ENCODE measurements at places on chromosomes 2 and 18.

DNA sequence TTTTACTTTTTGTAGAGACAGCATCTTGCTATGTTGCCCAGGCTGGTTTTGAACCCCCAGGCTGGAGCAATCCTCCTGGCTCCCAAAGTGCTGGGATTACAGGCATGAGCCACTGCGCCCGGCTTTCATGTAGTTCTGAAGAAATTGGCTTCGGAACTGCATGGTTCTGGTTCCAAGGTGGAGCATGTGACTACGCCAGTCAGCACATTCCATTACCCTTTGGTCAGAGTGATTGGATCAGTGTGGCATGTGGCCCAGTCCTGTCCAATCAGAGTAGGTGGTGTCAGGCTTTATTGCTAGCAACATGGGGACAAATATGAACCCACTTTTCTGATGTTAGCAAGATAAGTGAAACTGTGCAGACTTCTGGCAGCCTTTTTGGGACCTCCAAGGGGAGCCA, 16.3 kb upstream of the ATOH8 start:
- no peak for DNase-seq

DNA sequence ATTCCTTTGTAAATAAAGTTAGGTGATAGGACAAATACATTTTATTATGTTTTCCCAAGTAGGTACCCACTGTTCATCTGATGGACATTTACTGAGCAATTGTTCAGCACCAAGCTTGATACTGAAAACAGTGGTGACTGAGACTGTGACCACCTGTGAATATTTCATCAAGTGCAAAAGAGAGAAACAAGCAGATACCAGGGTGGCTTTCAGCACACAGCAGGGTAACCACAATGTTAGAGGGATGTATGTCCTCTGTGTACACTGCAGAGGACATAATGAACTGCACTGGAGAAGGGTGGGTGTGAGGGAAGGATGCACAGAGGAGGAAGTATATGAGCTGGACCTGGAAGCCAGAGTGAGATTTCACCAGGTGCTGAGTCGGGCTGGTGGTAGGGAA, 411.8 kb downstream of the RAD51AP2 start:
- DNase-seq: no peak

DNA sequence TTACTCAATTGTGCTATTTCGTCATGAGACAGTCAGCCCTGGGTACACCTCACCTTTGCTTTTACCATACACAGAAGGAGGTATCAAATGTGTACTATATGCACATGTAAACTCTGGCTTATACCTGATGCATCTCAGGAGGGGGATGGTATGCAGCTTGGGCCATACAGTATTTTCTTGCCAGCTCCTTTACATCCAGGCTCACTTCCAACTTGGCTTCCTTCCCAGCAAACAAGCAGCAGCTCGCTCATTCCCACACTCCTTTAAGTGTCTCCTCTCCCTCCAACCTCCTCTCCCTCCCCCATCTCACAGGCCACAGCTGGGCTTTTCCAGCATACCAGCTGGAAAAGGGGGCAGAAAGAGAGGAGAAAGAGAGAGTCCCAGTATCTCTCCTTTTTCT, 9.6 kb downstream of the MARCHF4 start:
- no peak for DNase-seq

- no peak for DNase-seq
These were observed 62.7 kb upstream of the CTDP1 start for GRCh38 chr18:79616651-79617510.

- no peak for DNase-seq
These were observed 4.8 kb downstream of the GPC1 start for GRCh38 chr2:240440251-240440650.

DNA sequence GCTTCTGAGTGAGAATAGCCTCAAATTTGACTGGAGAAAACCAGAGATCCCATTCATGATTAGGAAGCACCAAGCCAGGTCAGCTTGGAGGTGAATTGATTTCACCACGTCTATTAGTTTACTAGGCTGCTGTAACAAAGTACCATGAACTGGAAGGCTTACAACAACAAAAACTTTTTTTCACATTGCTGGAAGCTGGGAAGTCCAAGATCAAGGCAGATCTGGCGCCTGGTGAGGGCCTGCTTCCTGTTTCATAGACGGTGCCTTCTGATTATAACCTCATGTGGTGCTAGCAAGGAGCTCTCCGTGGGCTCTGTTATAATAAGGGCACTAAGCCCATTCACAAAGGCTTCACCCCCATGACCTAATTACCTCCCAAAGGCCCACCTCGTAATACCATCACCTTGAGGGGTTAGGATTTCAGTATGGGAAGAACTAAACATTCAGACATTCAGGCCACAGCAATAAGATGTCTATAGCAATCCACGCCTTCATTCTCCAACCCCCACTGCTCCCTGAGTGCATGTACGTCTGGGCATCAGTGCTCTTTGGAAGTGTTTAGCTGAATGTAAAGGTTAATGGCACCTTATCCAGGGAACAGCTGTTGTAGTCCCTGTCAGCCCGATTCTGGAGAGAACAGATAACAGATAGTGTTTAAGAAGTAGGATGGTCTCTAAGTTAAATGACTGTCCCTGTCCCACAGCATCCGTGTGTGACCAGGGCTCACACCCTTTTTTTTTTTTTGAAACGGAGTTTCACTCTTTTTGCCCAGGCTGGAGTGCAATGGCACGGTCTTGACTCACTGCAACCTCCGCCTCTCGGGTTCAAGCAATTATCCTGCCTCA, 89.2 kb downstream of the SOCS6 start:
- no peak for DNase-seq

DNA sequence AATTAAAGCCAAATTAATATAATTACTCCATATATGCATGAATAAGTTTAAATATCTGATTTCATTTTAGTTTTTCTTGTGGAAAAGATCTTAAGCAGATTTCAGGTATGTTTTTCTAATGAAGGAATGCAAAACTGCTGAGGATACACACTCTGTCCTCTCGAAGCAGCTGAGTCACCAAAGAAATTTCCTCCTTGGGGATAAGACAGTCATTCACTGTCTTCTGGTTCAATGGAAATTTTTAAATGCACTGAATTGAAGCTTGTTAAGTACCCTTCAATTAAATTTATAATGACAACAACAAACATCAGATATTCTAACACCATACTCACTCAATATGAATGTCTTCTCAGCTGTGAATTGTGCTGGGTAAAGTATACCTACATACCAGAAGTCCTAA, 101.5 kb upstream of the DNER start:
- DNase-seq: no peak

- DNase-seq: no peak
These were observed 144.4 kb upstream of the LYPD6 start for GRCh38 chr2:149185942-149186490.

DNA sequence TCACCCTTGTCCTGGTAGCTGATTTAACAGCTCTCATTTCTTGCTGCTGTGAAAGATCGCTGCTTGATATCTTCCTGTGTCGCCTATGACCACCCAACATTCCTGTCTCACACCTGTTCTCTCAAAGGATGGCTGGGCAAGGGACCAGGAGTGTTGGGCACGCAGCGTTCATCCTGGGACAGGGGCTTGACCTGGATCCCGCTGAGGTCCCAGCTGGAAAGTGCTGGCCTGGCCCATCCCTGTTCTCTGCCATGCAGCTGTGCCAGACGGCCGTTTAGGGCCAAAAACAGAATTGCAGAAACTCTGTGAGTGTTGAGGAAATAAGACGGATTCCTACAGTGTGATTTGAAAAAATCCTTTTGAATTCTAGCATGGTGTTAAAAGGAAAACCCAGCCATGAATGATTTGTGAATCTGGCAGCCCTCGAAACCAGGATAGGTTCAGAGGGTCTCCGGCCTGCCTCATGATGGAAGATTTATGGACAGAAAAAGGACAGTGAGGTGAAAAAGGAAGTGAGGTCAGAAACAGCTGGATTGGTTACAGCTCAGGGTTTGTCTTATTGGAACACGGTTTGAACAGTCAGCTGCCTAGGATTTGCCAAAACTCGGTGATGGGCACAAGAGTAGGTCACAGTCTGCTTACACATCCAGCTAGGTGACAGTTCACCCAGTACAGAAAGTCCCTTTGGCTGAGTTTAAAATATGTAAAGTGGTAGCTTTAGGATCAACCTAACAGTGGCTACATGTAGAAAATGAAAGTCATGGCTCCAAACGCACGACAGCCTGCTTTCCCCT, 164.8 kb downstream of the DCDC2C start:
- DNase-seq: no peak

- DNase-seq: no peak
These were observed 14.0 kb upstream of the DUSP2 start for GRCh38 chr2:96159084-96159830.

DNA sequence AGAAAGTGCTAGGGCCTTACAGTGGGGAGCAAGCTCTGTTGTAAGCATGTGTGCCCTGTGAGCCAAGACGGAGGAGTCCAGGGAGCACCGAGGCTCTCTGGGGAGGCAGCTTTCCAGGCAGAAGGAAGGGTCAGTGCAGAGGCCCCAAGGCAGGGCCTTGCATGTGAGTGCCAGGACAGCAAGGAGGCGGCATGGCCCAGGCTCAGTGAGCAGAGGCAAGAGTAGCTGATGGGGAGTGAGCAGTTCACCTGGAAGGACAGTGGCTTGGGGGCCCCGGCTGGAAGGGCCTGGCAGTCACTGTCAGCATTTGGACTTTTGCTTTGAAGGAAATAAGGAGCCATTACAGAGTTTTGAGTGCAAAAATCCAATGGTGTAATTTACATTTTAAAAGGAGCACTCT, 223.8 kb upstream of the RAB12 start:
- no peak for DNase-seq

GRCh38 chr2:100248971-100249370, 73.3 kb downstream of the LONRF2 start:
- no peak for DNase-seq

DNA sequence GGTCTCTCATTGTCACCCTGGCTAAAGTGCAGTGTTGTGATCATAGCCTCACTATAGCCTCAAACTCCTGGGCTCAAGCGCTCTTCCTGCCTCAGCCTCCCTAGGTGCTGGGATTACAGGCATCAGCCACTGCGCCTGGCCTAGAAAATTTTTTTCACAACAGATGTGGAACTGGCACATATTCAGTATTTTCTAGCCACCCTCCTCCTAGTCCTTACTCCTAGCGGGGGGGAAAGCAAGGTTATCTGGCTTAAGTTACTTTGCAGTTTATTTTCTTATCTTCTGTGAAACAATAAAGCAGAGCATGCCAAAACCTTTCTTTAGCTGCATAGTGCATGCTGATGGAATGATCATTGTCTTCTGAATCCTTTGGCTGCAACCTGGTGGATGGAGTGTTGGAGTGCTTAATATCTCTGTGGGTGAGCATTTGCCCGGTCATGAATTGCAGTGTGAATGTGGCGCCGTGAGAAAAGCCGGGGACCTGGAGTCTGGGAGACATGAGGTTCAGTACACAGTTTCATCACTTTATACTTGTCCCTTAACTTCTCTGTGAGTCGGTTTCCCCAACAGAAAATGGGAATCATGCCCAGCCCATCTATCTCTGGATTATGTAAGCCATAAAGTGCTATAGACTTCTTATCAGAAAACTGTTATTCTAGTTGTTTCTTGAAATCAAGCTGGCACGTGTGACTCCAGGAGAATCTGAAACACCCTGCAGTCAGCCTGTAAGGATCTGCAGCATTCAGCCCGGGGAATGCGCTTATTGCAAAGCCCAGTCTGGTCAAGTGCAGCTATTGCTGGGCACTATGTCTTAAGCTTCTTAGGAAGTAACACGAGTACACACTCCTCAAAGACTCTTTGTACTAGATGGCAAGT, 38.2 kb upstream of the MAP3K20 start:
- peak; percentile 45 for DNase-seq

DNA sequence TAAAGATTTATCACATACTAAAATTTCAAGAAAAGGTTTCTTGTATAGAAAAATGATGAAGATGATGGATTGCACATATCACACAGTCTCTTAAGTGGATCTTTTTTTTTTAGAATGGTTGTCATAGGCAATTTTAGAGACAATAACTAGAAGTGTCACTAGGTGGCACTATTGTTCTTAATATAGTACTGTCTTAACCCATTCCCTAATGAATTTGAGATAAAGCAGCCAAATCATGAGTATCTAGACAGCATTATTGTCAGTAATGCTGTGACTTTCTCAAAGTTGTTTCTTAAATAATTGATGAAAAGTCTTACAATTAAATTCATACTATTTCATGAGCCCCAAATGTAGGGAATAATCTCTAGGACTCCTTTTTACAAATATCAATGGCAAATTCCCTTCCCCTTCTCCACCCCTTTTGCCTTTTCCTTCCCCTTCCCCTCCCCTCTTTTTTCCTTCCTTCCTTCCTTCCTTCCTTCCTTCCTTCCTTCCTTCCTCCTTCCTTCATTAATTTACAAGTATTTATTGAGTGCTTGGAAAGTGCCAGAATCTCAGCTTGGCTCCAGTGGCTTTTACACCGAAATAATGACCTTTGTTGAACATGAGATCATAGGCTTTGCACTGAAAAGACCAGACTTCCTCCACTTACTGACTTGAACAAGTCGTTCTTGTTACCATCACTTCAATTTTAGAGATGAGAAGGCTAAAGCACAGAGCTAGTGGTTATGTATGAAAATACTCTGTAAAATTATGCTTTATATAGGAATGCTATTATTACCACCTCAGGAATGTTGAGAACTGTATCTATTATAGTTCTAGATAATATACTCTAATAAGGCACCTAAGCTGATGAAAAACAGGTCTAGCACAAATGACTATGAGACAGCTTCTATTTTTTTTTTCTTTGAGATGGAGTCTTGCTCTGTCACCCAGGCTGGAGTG, 19.8 kb downstream of the MYL12B start:
- DNase-seq: peak; percentile 75

- DNase-seq: no peak
These were observed 1072.5 kb downstream of the SUCLG1 start for GRCh38 chr2:83386549-83386948.

DNA sequence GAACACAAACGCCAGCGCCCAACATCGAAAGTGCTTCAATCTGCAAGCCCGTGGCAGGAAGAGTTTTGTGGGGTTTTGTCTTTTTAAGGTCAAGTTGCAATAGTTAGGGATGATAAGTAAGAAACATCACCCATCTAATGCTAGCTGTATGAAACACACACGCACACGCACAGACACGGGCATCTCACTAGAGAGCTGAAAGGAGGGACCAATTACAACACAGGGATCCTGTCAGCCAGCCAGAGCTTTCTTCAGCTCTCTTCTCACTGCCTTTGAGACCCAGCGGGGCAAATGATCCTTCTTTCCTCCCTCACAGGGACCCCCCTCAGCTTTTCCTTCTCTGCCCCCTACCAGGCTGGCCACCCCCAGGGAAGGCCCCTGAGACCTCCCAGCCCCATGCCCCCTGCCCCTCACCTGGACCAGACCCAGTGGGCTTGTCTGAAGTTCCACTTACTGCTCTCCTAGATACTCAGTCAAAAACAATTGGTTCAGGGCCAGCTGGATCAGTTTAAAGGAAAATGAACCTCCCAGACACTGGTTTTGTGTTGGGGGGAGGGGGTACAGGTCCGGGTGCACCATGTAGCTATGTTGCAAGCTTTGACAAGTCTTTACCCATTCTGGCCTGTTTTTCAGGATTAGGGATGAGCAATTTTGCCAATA, 17.9 kb downstream of the CYP26B1 start:
- DNase-seq: no peak

GRCh38 chr2:36376319-36376765, 20.8 kb downstream of the CRIM1 start:
- peak; percentile 65 for DNase-seq

- peak; percentile 18 for DNase-seq
These were observed 6.3 kb downstream of the ANKRD53 start for GRCh38 chr2:70984576-70985282.

Measured in left lung (tissue), 14 donors.